ENCODE measurements at places on chromosomes 1 and 21. TPM values are rescaled to one million over a fixed set of nuclear protein-coding genes. Genes with fewer than 3 reads are reported as not detected.

DNA sequence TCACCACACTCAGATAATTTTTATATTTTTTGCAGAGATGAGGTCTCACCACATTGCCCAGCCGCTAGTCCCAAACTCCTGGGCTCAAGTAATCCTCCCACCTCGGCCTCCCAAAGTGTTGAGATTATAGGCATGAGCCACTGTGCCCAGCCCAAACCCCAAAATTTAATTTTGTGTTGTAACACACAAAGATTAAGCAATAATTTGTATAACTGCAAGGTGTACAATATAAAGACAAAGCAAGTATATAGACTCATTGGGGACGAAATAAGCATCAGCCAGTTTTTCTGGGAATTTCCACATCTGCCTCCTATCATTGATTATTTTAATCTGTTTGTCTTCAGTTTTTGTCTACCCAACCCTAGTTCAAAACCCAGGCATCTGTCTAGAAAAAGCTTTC is 42.7 kb downstream of the ST7L start:
- H3K27me3 ChIP-seq, result no peaks in the 10 kb centered on the region
- DNase-seq, result no peak
- peaks cover 5% of the 10 kb centered on the region for H3K36me3 ChIP-seq
- H3K27ac ChIP-seq, result no peak overlapping the region

DNA sequence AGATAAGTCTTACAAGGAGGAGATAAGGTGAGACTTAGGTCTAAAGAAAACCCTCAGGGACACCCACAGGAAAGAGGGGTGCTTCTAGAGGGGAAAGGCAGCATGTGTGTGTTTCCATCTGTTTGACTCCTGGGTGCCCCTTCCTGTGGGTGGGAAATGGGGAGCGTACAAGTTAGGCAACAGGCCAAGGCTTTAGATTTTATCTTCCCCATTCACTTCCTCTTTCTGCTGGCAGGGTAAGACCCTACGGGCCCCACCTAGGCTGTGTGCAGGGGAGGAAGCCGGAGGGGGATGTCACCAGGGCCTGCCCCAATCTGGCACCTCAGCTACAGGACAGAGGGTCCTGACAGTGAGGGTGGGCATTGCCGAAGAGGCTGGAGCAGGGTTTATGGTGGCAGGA is 2.5 kb upstream of the OLIG1 start:
- peaks cover 26% of the 10 kb centered on the region for H3K4me1 ChIP-seq
- no peaks in the 10 kb centered on the region for H3K36me3 ChIP-seq
- H3K27ac ChIP-seq, result no peak overlapping the region

The LCE3D gene
- total RNA-seq, result not detected

The PLPP3 gene
- total RNA-seq, result 63.9 TPM

The PTPN22 gene
- 1.5 TPM for total RNA-seq

- no peak overlapping the region for H3K27ac ChIP-seq
- no peaks in the 10 kb centered on the region for H3K36me3 ChIP-seq
- no peaks in the 10 kb centered on the region for H3K27me3 ChIP-seq
- DNase-seq, result no peak
- no peaks in the 10 kb centered on the region for H3K4me1 ChIP-seq
These were observed 49.3 kb downstream of the PTGFR start for GRCh38 chr1:78540048-78540447.

DNA sequence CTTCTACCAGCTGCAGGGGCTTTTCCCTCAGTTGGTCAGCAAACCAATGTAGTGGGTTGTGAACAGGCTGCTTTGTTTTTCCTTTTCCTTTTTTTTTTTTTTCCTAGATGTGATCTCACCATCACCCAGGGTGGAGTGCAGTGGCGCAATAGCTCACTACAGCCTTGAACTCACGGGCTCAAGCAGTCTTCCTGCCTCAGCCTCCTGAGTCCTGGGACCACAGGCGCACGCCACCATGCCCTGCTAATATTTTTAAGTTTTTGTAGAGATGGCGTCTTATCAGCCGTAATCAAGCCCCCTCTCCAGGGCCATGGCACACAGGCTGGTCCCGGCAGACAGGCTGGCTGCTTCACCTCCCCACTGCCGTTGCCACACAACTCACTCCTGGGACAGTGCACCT is 3.4 kb upstream of the TRIM11 start:
- no peaks in the 10 kb centered on the region for H3K27me3 ChIP-seq
- no peaks in the 10 kb centered on the region for H3K36me3 ChIP-seq
- H3K4me1 ChIP-seq, result peaks cover 8% of the 10 kb centered on the region
- no peak overlapping the region for H3K27ac ChIP-seq
- H3K4me3 ChIP-seq, result no peak overlapping the region
- DNase-seq, result no peak

Data from liver (tissue), 10 donors.